Amygdala (tissue), 56 donors: ENCODE measurements at places on chromosomes 11 and 22.

GRCh38 chr11:113817162-113817561 lies 37.6 kb downstream of the CLDN25 start:
- DNase-seq = no peak

- DNase-seq = no peak
Observed at GRCh38 chr11:107898270-107898669, 30.0 kb upstream of the RAB39A start.

DNA sequence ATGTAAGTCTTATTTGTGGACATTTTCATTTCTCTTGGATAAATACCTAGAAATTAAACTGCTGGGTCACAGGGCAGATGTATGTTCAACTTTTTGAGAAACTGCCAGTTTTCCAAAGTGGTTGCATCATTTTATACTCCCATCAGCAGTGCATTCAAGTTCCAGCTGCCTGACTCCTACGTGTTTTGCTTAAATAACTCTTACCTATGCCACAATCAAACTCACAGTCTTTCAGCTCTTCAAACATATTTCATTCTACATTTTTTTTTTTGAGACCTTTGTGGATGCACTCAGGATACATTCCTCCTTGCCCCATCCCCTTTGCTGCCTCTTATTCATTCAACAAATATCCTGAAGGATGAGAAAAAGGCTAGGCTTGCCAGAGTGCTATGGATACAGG lies 9.2 kb downstream of the TCF20 start:
- no peak for DNase-seq

DNA sequence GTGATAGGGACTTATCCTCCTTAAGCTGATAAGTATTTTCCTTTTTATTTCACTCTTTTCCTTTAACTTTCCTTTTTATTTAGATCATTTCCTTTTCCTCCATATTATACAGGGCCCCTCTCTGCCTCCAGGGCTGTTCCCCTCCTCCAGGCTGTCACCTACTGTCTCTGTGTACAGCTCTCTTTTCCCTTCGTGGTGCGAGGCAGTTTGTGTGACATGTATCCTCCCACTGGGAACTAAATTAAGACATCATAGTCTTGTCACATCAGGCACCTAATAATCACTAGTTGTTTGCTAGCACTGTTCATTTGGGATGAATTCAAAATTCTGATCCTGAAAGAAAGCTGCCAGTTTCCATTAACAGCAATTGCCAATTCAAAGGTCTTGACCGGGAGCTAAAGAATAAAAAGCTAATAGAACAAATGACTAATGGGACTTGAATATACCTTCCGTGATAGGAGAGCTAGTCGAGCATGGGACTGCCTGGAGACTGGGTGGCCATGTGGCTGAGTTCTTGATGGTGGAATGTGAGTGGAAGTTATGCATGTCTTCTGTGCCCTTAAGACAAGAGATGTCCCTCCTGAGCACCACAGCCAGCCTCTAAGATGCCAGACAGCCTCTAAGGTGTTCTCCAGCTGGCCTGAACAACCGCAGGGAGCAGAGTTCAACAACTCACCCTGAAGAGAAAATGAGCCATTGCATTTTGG lies 77.7 kb upstream of the LRRC55 start:
- no peak for DNase-seq

GRCh38 chr11:69392104-69392653 lies 89.3 kb upstream of the LINC01488 start:
- DNase-seq = no peak

DNA sequence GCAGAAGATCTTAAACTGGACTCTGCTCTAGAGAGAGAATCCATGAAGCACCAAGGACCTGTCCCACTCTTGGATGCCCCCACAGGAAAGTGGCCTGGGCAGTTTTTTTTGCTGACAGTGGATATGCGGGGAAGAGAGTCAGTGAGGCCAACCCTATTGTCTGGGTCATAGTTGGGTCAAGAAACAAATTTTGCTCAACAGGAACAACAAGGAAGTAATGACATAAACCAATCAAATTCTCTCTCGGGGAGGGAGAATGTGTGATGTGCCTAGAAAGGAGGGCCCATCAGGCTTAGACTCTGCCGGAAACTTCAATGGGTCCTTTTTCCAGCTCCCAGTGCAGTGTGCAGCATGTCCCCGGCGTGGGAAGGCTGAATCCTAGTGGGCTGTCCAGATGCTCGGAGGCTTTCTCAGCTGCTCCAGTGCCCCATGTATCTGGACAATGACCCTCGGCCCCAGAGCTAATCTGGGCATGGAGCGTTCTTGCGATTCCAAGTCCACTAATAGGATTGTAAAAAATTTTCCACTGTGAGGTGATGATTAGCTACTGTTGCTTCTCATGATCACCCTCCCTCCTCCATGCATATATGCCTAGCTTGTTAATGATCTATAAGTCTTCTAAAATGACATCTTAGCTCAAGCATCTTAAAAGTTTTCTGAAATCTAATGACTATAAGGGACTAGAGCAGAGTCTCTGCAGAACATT lies 101.0 kb downstream of the SNX19 start:
- no peak for DNase-seq

DNA sequence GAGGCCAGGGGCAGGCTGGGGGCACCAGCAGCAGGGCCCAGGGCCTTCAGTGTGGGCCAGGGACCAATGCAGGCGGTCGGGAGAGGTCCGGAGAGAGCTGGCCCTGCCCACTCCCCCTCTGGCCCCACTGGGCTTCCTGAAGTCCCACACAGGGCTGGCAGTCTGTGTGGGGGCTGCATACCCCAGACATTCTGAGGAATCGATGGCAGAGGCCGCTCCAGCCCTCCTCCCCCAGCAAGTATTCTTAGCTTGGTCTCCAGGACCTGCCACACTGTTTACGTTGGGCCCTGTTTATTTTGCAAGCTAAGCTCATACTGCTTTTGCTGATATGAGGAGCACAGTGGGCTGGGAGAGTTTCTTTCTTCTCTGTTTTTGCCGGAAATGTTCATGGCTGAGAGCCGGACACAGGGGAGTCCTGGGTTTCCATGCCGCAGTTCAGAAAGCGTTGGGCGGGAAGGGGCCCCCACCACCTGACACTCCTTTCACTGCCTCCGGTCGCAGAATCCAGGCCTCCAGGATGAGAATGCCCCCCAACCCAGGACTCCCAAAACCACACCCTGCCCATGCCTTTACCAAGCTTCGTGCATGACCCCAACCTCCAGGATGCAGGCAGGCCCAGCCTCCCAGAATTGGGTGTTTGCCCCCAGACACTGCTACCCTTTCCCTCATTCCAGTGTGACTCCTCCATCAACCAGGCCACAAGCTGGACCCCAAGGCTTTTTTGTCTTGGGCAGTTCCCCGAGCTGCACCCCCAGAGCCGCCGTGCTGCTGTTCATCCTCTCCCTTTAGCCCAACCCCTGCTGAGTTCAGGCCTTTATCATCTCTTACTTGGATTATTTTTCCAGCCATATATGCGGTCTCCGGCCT lies 81.8 kb upstream of the KCNQ1OT1 start:
- DNase-seq = no peak

GRCh38 chr11:120538707-120539106 lies 27.2 kb downstream of the GRIK4 start:
- no peak for DNase-seq

GRCh38 chr11:47941907-47942558 lies 38.3 kb upstream of the PTPRJ start:
- DNase-seq = no peak

DNA sequence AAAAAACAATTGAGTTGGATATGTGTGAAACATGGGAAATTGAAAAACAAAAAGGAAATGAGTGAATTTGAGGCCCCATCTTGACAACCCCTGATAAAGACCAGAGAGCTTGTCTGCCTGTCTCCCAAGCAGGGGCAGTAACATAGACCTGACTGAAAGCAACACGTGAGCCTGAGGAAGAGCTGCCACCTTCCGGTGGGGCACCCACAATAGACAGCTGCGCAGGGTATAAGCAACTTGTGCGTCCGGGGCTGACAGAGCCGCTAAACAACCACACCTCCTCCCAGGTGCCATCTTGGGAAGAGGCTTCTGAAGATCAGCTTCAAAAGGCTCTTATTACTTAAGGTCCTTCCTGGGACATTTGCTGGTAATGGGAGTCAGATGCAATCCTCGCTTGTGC lies 166.8 kb downstream of the NTM start:
- no peak for DNase-seq

DNA sequence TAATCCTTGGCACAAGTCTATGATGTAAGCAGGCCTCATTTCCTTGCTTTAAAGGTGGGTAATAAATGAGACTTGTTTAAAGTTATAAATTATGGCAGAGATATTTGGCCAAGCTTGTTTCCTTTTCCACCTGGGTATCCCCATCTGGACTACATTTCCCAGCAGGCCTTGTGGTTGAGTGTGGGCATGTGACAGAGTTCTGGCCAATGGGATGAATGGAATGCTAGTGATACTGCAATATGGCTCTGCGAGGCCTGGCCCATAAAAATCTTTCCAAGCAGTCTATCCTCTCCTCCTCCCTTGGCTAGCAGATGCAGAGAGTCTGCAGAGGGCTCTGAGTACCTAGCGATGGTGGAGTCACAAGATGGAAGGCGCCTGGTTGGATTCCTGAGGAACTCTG lies 102.5 kb downstream of the TIMP3 start:
- no peak for DNase-seq

DNA sequence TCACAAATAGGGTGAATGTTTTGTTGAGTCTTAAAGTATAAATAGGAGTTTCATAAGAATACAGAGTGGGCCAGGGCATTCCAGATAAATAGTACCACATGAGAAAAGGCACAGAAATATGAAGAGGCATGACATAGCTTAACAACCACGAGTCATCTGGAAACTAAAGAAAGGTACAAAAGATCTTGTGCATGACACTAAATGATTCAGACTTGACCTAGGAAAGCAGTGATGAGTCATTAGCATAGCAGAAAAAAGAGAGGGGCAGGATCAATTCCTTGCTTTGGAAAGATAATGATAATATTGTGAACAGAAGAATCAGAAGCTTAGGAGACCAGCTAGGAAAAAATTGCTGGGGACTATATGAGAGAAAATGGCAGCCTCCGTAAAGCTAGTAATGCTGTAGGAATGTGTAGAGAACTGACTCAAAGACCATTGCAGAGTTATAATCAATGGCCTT lies 47.6 kb upstream of the FIBIN start:
- DNase-seq = no peak

- no peak for DNase-seq
Observed at GRCh38 chr11:131074573-131074972, 158.3 kb upstream of the SNX19 start.

DNA sequence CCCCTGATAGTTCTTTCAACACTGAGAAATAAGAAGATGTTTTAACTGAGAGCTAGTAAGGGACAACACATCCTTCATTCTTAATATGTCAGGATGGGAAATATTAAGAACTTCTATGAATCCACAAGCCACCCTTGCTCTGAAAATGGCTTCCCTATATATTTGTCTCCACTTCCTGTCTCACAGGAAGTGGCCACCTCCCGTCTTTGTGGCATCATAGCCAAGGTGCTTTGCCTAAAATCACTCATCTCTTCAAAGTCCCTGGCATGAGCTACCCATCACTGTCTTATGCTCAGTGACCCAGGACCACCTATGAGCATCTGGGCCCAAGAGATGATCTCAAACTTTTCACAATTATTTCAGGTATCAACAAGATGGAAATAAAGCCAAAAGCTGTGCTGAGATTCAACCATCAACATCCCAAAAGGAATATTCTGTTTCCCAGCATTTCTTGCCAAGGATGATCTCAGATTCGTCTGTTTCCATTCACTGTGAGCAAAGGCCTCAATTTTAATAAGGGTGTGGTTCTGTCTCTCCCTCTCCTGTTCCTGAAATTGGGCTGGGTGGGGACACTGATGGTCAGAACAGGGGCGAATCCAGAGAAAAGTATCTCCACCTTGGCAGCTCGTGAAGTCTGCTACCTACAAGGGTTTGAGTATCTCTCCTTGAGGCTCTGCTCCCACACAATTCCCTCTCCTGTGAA lies 493.9 kb downstream of the MN1 start:
- no peak for DNase-seq

DNA sequence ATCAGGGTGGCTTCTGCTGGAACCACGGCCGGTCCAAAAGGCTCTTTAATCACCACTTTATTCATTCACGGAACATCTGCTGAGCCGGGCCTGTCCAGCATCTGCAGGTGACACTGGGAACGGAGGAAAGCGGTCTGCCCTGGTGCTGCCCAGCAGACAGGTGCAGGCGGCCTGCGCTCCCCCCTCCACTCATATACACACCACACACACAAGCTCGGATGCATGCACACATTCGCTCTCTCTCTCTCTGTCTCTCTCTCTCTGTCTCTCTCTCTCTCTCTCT lies 736.9 kb downstream of the BRD1 start:
- DNase-seq = no peak

DNA sequence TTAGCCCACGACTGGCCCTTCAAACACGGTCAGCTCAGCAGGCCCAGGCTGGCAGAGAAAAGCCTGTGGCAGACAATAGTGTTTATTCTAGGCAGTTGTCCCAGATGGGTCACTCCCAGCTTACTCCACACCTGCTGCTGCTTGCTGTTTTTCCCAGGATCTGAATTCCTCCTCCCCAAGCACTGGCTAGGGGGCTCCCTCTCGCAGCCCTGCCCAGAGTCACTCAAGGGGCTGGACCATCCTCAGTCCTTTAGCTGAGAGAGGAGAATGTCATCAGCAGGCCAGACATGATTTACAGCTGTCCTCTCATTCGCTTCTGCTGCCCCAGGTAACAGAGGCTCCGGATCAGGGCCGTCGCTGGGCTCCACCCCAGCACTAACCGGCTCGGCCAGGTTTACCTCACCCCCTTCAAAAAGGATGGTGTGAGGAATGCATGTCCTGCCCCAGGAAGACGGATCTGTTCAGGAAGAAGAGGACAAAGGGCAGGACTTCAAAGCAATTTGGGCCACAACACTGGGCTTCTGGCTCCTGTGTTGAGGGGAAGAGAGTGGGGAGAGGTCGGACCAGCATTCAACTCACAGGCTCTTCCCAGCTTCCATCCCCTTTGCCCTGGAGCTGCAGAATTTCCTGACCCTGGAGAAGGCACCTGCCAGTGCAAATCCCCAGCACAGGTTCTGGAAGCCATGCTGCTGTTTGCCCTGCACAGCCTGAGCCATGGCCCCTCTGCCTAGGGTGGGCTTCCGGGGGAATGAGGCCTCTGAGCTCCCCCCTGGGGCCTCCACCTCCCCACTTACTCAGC lies 59.7 kb upstream of the BARX2 start:
- no peak for DNase-seq

DNA sequence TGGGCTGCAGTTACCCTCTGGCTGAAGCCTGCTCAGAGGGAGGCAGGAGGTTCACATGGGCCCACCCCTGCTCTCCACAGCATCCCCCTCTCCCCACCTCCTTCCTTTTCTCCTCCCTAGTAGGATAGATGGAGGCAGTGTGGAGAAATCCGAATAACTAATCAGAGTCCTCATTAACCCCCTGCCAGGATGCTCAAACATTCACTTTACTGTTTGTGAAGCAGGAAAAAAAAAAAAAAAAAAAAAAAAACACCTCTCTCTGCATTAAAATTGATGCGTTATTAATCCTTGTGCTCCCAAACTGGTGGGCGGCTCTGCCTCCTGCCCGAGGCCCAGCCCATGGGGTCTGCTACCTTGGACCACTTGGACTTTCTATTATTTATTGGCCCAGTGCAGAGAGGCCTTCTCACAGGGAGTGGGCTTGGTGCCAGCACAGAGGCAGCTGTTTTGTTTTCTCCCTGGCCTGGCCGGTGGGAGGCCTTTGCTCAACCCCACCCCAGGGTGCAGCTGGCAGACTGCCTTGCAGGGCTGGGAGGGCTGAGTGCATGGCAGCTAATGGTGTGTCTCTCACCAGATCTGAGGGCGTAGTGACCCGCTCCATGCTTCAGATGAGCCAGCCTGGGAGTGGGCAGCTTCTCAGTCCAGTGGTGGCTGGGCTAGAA lies 150.7 kb downstream of the PKNOX2 start:
- DNase-seq = no peak

- DNase-seq = no peak
Observed at GRCh38 chr11:78429660-78430059, 12.0 kb upstream of the GAB2 start.
